ENCODE measurements at places on chromosomes 4 and X. TPM values are rescaled to one million over a fixed set of nuclear protein-coding genes. Genes with fewer than 3 reads are reported as not detected.

DNA sequence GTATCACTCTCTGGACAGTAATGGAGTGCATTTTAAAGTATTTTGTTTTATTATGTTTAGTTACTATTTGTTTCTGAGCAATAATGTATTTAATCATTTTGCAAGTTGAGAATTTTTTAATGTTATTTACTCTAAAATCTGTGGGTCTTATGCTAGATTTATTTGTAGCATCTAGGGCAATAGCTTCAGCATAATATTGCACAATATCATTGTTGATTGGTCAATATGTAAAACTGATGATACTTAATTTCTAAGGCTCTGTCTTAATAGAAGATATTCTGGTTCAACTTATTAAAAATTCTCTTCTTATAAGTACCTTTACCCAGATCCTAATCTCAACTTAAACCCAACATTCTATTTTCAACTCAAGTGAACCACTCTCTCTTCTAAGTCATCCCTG, 11.5 kb downstream of the SFRP2 start:
- H3K27ac ChIP-seq, result no peak overlapping the region
- no peaks in the 10 kb centered on the region for H3K36me3 ChIP-seq
- H3K27me3 ChIP-seq, result no peaks in the 10 kb centered on the region

GRCh38 chr4:105361053-105361452, 112.8 kb downstream of the PPA2 start:
- H3K27me3 ChIP-seq, result no peaks in the 10 kb centered on the region
- no peak for DNase-seq
- no peaks in the 10 kb centered on the region for H3K36me3 ChIP-seq
- H3K4me3 ChIP-seq, result no peak overlapping the region
- H3K27ac ChIP-seq, result no peak overlapping the region
- no peaks in the 10 kb centered on the region for H3K4me1 ChIP-seq

Gene CENPI
- 34.7 TPM for total RNA-seq

- H3K36me3 ChIP-seq, result no peaks in the 10 kb centered on the region
- DNase-seq, result peak; percentile 75
- H3K4me3 ChIP-seq, result no peak overlapping the region
- H3K4me1 ChIP-seq, result no peaks in the 10 kb centered on the region
- H3K27ac ChIP-seq, result no peak overlapping the region
These were observed 6.0 kb downstream of the HMGN5 start for GRCh38 chrX:81195712-81196111.

GRCh38 chr4:89305712-89306437, 1.7 kb downstream of the GPRIN3 start:
- peaks cover 72% of the 10 kb centered on the region for H3K27me3 ChIP-seq
- no peak overlapping the region for H3K4me3 ChIP-seq
- no peak for DNase-seq
- H3K4me1 ChIP-seq, result no peaks in the 10 kb centered on the region
- no peak overlapping the region for H3K27ac ChIP-seq

Gene SOWAHB
- 6.3 TPM for total RNA-seq

Gene BEX1
- total RNA-seq, result 4.0 TPM

DNA sequence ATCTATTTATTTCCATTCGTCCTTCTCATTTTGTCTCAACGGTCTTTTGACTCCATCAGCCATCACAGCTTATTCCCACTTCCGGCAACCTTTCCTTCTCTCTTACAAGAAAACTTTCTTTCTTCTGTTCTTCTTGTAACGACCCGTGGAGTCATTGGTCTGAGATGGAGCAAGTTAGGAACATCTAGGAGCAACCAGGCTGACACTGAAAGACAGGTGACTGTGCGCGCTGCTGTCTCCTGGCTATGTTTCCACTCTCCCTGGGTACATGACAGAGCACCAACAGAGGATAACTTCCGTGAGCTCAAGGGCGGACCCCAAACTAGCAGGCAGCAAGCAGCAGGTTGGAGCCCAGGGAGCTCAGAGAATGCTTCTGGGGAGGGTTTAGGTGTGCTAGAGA, 2.5 kb downstream of the FGF5 start:
- no peaks in the 10 kb centered on the region for H3K36me3 ChIP-seq
- DNase-seq, result no peak
- peaks cover 16% of the 10 kb centered on the region for H3K4me1 ChIP-seq

DNA sequence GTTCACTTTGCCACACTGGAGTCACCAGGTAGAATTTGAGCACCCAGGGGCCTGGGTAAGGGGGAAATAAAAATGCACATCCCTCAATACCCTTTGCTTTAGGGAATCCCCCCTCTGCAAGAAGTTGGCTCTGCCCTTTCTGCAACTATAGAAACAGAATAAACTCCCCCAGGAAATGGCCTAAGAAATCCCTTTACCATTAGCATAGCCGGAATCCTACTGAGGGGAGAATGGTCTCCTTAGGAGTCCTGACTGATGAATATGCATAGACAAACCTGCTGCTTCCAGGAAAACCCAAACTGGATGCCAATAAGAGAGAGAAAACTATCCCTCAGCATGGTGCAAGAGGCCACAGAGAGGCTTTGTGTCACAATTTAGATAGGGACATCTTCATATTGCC, 11.0 kb downstream of the EFHC2 start:
- H3K36me3 ChIP-seq, result no peaks in the 10 kb centered on the region
- no peak overlapping the region for H3K27ac ChIP-seq
- DNase-seq, result no peak

- no peaks in the 10 kb centered on the region for H3K36me3 ChIP-seq
- 0 out of 2 replicates have a peak, but pooled peaks cover 11% of the 10 kb centered on the region for H3K4me1 ChIP-seq
- peak; percentile 12 for DNase-seq
- H3K27ac ChIP-seq, result 0 out of 2 replicates have a peak overlapping the region, but pooled peaks have one; percentile 23
These were observed 375.2 kb downstream of the GALNTL6 start for GRCh38 chr4:172188248-172188988.

Gene CUL4B
- total RNA-seq, result 38.1 TPM

- H3K4me3 ChIP-seq, result no peak overlapping the region
- no peak for DNase-seq
- H3K4me1 ChIP-seq, result no peaks in the 10 kb centered on the region
- H3K27me3 ChIP-seq, result no peaks in the 10 kb centered on the region
These were observed 20.0 kb downstream of the DDX3X start for GRCh38 chrX:41353985-41354384.

DNA sequence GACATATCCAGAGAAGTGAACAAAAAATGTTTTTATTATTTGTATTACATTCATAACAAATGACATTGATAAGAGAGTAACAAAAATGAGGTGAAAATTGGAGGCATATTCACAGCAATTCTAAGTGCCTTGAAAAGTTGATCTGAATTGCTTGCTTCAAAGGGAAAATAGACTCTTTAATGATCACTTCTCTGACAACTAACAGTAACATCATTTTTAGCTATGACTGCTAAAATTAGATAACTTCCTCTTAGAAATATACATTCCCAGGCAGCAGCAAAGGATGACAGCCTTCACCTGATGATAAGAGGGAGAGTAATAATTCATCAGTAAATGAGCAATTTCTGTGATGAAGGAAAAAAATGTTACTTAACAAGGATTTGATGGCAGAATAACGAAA, 472.5 kb downstream of the PCDH10 start:
- no peak for DNase-seq
- no peak overlapping the region for H3K27ac ChIP-seq
- H3K36me3 ChIP-seq, result no peaks in the 10 kb centered on the region
- H3K4me3 ChIP-seq, result no peak overlapping the region
- no peaks in the 10 kb centered on the region for H3K4me1 ChIP-seq

DNA sequence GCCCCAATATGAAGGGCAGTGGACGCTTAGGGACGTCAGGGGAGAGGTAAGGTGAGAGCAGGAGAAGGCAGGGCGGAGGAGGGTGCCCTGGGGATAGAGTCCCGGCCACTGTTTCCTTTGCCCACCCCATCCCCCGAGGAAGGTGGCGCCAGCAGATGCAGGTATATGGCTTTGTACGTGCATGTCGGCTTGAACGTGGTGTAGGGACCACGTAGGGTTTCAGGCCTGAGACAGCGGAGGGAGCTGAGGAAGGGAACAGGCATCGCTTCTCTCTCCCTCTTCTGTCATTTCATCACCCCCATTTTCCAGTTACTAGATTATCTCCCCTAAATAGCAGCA, 97.9 kb downstream of the PHKA2 start:
- H3K27me3 ChIP-seq, result no peaks in the 10 kb centered on the region
- no peak for DNase-seq
- peak overlapping the region; percentile 66 for H3K4me3 ChIP-seq
- 0 out of 2 replicates have a peak overlapping the region, but pooled peaks have one; percentile 55 for H3K27ac ChIP-seq
- peaks cover 20% of the 10 kb centered on the region for H3K4me1 ChIP-seq

- DNase-seq, result no peak
- no peaks in the 10 kb centered on the region for H3K27me3 ChIP-seq
- H3K4me3 ChIP-seq, result no peak overlapping the region
- no peak overlapping the region for H3K27ac ChIP-seq
- H3K4me1 ChIP-seq, result no peaks in the 10 kb centered on the region
- H3K36me3 ChIP-seq, result no peaks in the 10 kb centered on the region
These were observed 448.9 kb upstream of the AMOT start for GRCh38 chrX:113289503-113289902.

Gene FAAH2
- 1.6 TPM for total RNA-seq

DNA sequence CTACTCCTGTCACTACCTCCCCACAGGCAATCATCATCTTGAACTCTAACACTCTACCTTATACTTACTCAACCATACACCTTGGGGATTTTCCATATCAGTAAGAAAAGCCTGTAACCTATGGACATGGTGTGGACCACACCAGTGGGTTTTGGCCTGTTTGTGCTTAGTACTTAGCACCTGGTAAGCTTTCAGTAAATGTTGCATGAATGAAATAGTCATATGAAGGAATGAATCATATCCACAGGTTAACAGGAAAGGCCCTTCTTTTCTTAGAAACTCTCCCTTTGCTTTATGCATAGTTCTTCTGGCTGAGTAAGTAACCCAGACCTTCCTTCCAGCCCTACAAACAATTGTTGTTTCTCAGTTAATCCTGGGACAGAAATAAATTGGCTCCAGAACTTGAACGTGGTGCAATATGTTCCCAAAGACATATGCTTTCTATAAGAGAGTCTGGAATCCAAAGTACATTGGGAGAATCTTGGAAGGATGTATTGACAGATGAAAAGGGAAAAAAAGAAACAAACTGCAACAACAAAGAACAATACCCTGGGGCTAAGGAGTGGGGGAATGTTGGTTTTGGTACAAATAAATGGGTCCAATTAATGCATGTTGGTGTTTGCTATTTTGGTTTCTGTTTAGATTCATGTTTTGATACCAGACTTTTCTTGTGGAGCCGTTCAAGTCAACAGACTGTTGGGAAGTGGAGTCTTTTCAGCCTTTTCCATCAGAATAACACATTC, 27.8 kb downstream of the RASL11B start:
- no peaks in the 10 kb centered on the region for H3K36me3 ChIP-seq
- no peak overlapping the region for H3K27ac ChIP-seq
- H3K4me1 ChIP-seq, result peaks cover 3% of the 10 kb centered on the region
- peak; percentile 22 for DNase-seq
- no peaks in the 10 kb centered on the region for H3K27me3 ChIP-seq

GRCh38 chr4:125736057-125736456, 421.3 kb downstream of the FAT4 start:
- H3K36me3 ChIP-seq, result no peaks in the 10 kb centered on the region
- peaks cover 26% of the 10 kb centered on the region for H3K4me1 ChIP-seq
- peak; percentile 44 for DNase-seq
- no peak overlapping the region for H3K27ac ChIP-seq
- H3K27me3 ChIP-seq, result no peaks in the 10 kb centered on the region

- no peak overlapping the region for H3K4me3 ChIP-seq
- no peaks in the 10 kb centered on the region for H3K27me3 ChIP-seq
- no peaks in the 10 kb centered on the region for H3K4me1 ChIP-seq
- H3K36me3 ChIP-seq, result no peaks in the 10 kb centered on the region
- peak; percentile 27 for DNase-seq
These were observed 150.1 kb upstream of the MAGEB2 start for GRCh38 chrX:30065226-30065625.
